ENCODE measurements at places on chromosomes 7 and 10.

GRCh38 chr7:103074519-103075336, at the start of the genes ARMC10 and FBXL13:
Gene ARMC10 (plus strand): TSS chr7:103075140. CDS start chr7:103075273, 133 bp downstream.
Gene FBXL13 (minus strand): TSS chr7:103074796.
- peak; percentile 84 for DNase-seq

DNA sequence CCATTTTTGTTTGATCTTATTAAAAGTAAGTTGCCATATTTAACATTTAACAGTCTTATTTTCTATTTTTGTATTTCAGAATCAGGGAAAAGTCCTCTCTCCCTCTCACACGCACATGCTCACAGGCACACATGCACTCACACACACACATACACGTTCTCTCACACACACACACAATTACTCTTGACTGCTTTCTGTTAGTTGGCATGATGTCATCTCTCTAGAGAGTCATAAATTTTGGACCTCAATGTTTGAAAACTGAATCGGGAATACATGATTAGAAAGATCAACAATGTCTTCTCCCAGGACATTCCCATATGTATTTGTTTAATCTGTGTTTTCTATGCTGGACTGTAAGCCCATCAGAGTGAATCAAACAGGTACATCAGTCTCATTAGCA, 165.7 kb upstream of the AHR start:
- no peak for DNase-seq

- no peak for DNase-seq
Measured at GRCh38 chr10:7686351-7687171, 16.6 kb upstream of the ITIH2 start.

DNA sequence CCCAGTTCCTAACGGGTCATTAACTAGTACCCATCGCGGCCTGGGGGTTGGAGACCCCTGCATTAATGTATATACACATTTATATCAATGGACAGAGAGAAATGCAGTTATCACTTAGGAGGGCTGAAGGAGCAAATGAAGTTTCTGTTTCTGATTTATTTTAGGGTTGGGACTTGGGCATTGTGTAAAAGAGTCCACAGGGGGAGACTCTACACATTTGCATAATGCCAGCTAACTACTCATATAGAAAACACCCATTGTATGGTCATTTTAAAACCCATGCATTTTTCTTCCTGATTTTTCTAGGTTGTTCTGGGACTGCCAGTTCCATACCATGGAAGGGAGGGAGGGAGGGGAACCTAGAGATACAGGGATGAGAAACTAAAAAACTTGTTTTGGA, 23.5 kb downstream of the BCCIP start:
- no peak for DNase-seq

GRCh38 chr7:128240696-128241386, at the start of gene LEP:
Gene LEP (plus strand): TSS chr7:128241278. CDS start chr7:128252019, 10,741 bp downstream.
- no peak for DNase-seq

DNA sequence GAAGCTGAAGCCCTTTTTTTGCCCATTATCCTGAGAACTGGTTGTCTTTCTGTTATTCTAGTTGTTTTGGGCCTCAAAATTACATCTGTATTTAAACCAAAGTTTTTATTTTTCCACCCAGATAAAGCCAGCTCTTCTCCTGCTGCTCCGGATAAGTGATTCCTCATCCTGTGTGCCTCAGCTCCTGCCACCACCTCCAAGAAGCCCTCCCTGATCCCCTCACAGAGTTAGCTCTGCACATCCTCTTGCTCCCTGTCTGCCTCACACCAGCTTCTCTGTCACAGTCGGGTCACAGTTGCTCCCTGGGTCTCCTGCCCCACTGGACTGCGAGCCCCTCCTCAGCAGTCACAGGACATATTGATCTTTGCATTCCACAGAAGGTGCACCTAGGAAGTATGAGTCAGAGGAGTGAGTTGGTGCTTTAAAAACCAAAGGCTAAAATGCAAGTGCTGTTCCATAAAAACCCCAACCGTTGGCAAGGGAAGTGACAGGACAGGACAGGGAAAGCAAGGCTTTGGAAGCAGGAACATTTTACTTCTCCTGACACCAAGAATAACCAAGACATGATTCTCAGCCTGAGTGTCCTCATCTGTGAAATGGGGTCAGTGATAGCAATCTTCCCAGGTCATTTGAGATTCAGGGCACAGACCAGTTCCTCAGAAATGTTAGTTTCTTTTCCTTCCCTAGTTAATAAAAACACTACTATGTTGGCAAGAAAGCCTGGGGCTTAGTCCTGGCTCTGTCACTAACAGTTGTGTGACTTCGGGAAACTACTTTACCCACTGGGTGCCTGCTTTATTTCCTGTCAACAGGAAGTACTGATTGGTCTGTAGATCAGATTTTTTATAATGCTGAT, 36.5 kb upstream of the EEPD1 start:
- DNase-seq, result no peak

DNA sequence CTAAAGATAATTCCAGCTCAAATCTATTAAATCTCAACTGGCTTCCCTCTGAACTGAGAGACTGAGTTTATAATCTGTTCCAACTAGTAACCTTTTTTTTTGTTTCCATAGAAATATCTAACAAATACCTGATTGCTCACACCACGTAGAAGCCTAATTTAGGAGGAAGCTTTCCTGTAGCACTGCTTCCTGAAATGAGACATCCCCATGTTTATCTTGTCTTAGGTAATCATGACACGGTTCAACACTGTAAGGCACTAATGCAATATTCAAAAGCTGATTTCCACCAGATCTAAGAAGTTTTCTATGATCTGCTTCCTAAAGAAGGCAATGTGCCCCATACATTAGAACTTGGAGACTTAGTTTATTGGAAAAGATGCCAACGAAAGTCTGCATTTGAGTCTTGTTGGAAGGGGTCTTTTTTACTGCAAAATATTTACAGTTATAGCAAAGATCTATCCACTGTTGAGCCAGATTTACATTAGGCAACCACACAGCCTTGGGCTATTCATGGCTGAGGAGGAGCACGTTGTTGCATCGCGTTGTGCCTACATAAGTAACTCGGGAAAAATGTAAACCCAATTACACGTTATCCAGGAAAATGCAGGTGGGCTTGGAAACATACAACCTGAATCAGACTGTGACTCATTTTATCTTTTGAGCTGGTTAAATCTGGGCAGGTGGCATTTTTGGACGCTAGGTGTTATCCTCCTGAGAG, 66.3 kb downstream of the VIPR2 start:
- no peak for DNase-seq

DNA sequence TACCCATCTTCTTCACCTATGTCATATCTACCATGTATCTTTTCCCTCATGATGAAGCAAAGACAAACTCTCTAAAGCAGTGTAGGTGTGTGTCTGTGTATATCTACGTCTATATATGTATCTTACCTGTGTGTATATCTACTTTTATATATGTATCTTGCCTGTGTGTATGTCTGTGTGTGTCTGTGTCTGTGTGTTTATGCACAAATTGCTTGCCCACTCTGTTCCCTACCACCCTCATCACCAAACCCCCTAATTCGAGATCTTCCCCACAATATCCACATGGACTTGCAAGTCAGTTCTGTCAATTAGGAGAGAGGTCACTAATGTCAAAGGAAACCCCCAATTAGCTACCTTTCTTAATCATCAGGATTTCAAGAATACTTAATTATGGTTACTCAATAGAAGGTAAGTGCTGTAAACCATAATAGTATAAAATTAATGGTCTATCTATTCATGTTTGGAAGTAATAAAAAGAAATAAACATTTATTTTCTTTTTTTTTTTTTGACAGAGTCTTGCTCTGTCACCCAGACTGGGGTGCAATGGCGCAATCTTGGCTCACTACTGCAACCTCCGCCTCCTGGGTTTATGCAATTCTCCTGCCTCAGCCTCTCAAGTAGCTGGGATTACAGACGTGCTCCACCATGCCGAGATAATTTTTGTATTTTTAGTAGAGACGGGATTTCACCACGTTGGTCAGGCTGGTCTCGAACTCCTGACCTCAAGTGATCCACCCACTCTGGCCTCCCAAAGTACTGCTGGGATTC, 43.6 kb downstream of the ANKRD61 start:
- no peak for DNase-seq

DNA sequence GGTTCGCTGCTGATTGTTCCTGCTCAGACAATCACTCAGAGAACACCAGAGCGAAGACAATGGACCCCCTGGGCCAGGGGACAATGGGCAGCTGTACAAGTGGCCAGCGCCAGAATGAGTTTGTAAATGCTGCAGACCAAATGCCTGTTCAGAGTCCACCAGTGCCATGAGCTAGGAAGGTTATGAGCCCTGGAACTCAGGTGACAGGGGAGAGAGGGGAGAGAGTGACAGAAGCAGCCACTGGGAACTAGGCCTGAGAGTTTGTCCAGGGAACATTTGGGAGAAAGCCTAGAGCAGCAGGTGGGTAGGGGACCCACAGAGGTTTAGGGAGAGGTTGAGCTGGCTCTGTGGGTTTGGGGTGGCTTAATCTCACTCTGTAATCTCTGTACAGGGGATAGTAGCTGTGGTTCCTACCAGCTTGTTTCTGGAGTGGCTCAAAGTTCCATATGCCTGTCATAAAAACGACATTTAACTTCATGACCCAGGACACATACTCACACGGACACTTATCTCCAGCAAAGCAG, 60.4 kb downstream of the C10orf105 start:
- no peak for DNase-seq

- no peak for DNase-seq
Measured at GRCh38 chr10:112653215-112653614, 206.2 kb downstream of the VTI1A start.
